ENCODE measurements at places on chromosomes 6 and 20.

GRCh38 chr20:63056236-63057170 is 49.7 kb upstream of the BHLHE23 start:
- no peak for DNase-seq

GRCh38 chr6:14453712-14454472 is 336.3 kb downstream of the CD83 start:
- DNase-seq, result no peak

- DNase-seq, result no peak
Measured at GRCh38 chr6:9248133-9248532, 812.8 kb upstream of the SLC35B3 start.

DNA sequence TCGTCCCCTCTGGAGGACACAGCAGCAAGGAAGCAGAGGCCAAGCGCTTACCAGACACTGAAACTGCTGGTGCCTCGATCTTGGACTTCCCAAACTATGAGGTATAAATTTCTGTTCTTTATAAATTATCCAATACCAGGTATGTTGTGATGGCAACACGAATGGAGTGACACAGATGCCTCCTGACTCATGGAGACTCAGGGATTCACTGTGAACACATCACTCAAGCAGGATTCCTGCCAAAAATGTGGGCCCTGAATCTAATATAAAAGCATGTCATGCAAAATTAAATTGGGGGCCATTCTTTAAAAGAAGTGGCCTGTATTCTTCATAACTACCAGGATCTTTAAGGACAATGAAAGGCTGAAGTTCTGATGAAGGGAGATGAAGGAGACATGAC is 52.5 kb upstream of the SLC22A23 start:
- DNase-seq, result no peak

- DNase-seq, result no peak
Measured at GRCh38 chr20:48877304-48877703, 44.2 kb upstream of the ARFGEF2 start.

GRCh38 chr20:1959156-1959555 is 34.7 kb downstream of the PDYN start:
- DNase-seq, result no peak

- DNase-seq, result no peak
Measured at GRCh38 chr6:155381673-155382337, 67.5 kb upstream of the TFB1M start.

DNA sequence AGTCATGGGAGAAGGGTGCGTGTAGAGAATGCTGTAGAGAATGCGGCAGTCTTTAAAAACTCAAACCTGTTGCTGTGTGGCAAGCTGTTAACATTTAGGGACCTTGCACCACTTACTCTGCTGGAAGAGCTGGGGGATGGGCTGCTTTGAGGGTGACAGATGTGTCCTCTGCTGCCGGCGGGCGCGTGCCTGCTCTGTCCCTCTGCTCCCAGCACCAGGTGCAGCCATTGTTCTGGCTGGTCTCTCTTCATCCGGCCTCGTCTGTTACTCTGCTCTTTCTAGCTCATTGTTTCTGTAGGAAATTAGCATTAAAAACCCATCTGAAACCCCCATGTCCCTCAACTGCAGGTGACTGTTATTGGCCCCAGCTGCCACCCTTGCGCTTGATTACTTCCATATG is 78.5 kb downstream of the CBFA2T2 start:
- DNase-seq, result no peak

- no peak for DNase-seq
Measured at GRCh38 chr6:98828941-98829411, 5.4 kb upstream of the POU3F2 start.

DNA sequence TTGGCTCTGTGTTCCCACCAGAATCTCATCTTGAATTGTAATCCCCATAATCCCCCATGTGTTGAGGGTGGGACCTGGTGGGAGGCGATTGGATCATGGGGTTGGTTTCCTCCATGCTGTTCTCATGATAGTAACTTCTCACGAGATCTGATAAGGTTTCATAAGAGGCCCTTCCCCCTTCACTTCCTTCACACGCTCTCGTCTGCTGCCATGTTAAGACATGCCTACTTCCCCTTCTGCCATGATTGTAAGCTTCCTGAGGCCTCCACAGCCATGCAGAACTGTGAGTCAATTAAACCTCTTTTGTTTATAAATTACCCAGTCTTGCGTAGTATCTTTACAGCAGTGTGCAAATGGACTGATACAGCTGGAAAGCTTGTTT is 90.0 kb downstream of the ELOVL5 start:
- no peak for DNase-seq

GRCh38 chr20:63126876-63127699 is 88.8 kb downstream of the YTHDF1 start:
- no peak for DNase-seq

DNA sequence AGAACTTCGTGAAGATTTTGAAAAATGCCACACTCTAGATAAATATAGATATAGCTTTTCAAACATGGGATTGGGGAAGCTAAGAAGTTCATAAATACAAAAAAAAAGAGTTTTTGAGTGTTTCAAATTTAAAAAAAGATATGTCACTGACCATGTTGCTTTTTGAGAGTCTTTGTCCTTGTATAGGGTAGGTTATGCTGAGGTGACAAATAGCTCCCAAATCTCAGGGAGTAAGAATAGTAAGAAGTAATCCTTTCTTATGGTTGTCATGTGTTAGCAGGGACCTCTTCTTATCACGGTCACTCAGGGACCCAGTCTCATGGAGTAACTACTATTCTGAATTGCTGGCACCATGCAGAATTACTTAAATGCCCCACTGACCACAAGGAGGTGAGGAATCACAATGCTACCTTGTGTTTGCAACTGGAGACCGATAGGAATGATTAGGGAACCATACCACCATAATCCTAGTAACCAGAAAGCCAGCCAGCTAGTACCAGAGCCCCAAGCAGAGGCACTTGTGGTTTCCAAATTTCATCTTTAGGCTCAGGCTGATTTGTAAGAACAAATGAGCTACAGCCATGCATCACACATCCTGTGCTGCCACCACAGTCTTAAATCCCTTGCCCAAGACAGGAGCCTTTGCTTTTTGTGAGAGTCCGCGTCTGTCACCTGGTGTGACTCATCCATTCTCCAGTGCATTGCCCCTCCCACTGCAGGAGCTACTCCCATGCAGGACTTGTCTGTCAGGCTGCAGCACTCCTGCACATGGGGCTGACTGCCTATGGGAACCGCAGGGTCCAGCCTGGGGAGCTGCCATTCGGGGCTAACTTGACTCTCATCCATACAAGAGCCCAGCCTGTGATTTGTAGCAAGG is 42.4 kb upstream of the ADGRF4 start:
- no peak for DNase-seq

GRCh38 chr6:35510916-35511561 is 1.7 kb downstream of the TULP1 start:
- no peak for DNase-seq

DNA sequence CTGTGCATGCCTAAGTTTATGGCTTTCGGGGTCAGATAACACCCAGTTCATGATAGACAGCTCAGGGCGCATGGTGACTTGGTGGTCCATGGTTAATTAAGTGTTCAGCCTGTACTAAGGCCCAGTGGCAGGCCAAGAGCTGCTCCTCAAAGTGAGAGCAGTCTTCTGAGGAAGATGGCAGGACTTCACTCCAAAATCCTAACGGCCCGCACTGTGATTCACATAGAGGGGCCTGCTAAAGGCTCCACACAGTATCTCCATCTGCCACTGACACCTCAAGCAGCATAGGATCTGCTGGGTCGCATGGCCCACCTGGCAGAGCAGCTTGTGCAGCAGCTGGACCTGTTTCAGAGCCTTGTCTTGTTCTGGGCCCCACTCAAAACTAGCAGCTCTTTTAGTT is 10.6 kb upstream of the CST7 start:
- no peak for DNase-seq

- DNase-seq, result no peak
Measured at GRCh38 chr6:147910281-147910680, 401.8 kb downstream of the SAMD5 start.

DNA sequence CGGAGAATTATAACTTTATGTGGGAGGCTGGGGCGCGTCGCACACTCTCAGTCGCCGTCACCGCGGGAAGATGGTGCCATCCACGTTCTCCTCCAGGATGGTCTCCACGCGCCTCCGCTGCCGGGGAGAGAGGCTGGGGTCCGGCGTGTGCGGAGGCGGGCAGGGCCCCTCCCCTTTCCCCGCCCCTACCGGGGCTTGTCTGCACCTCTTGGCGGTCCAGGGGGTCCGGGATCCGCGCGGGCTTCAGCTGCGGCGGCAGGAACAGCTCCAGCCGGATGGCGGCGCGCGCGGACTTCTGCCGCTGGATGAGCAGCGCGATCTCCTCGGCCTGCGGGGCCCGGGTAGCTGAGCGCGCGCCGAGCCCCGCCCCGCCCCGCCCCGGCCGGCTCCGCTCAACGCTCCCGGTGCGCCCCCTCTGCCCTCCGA is 807 bp downstream of the LKAAEAR1 start:
- DNase-seq, result no peak

- DNase-seq, result no peak
Measured at GRCh38 chr20:43914311-43915210, at the start of gene TOX2. TSS of gene TOX2 (plus strand) at chr20:43914852. CDS start at chr20:43914892, 40 bp downstream.

GRCh38 chr6:28803337-28803709 is 120.5 kb downstream of the TRIM27 start:
- no peak for DNase-seq

DNA sequence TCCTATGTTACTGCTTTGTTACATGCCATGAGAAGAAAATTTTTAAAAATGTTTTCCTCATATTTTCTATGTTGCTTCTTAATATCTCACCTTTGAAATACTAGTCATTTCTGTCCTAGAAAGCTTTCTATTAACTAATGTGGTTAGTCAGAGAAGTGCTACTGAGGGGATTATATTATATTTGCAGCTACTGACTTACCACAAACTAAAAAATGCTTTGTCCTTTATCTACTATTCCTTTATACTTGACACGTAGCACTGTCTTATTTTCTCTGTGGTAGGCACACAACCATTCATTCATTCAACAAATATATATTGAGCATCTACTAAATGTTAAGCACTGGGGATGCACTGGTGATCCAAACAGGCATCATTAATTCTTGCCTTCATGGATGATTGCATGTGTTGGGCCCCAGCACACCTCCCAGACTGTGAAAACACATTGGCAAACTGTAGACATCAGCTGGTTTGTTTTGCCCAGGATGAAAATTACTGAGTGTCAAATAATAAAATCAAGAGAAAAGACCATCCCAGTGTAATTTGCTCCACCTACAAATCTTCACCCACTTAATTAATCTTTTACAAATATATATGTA is 10.7 kb upstream of the MLIP start:
- DNase-seq, result no peak

DNA sequence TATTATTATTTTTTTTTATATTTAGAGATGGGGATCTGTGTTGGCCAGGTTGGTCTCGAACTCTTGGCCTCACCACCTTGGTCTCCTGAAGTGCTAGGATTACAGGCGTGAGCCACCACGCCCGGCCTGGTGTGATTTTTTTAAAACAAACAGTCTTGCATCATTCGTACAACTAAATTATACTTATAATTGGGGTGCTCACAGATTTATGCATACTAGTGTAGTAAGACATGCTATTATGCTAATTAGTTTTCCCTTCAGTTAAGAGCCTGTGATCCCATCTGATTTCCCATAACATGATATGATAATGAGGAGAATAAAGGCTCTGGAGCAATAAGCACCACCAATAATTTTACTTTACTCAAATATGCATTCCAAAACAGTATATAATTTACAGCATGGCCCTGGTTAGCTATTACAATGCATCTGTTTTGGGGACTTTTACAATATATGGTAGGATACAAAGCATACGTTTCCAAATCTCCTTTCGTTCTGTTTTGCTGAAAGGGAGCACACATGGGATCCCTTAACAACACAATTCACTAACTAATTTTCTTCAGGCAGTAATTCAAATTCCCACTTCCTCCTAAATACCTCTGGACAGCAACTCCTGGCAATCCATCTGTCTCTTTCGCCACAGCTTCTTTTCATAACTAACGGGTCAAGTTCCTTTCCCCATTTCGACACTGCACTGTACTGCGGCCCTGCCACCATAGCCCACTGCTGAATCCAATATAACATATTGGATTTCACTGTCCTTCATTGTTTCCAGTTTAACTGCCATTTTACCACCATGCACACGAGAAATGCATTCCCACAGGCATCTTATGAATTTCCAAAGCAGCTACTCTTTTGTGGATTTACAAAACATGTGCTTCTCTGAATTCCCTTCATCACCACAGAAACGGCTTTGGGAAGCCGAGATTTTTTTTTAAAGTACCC is 1.7 kb downstream of the NUDT3 start:
- no peak for DNase-seq

DNA sequence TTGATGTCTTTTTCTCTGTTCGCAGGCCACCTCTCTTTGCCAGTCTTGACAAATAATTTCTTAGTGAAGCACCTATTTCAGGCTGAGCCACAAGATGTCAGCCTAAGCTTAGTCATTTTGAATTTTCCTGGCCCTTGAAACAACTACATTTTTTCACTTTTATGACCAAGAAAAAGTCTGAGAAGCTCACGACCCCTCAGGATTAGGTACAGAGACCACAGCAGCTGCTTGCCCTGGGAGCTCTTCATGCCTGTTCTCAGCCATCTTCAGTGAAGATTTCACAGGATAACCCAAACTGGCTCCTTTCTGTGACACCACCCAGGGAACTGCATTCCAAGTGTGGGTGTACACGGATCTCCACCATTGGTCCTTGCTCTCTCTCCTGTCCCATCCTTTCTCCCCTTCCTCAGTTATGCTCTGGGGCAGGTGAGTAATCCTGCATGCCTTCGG is 38.4 kb upstream of the SPTLC3 start:
- no peak for DNase-seq

DNA sequence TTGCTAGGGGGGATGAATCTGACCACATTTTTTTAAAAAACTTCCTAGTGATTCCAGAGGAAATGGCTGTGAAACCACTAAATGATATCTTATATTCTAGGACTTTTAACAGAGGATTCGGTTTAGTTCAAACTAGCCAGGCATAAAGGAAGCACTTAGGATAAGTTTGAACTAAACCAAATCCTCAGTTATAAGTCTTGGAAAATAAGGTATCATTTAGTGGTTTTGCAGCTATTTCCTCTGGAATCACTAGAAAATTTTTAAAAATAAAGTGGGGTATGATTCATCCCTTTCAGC is 327.9 kb upstream of the QKI start:
- DNase-seq, result no peak

DNA sequence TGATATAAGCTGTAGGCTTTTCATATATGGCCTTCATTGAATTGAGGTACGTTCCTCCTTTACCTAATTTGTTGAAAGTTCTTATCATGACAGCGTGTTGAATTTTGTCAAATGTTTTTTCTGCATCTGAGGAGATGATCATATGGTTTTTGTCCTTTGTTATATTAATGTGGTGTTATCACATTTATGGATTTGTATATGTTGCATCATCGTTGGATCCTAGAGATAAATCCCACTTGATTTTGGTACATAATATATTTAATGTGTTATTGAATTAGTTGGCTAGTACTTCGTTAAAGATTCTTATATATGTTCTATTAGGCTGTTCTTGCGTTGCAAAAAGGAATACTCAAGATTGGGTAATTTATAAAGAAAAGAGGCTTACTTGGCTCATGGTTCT is 8.6 kb upstream of the WFDC9 start:
- DNase-seq, result no peak

Data from esophagus squamous epithelium (tissue), 5 donors.